ENCODE measurements at places on chromosomes 1 and 21.

DNA sequence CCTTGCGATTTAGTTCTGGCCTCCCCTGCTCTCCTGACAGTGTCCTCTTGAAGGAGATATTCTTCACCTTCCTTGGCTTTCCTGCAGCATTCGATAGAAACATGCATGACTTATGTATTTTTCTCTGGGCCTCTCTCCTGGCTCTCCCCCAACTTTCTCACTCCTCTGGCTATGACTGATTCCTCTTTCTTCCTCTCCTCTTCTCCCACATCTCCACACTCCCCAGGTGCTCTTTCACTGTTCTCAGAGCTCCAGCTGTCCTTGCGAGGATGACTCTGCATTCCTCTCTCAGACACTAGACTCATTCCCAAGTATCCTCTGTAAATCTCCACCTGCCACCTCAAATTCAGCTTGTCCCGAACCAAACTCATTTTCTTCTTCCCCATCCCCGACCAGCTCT lies 18.0 kb downstream of the LRRC42 start:
- no peak for DNase-seq

GRCh38 chr1:6285336-6285735 lies 24.4 kb upstream of the GPR153 start:
- no peak for DNase-seq

GRCh38 chr1:211935448-211935970 lies 99.8 kb downstream of the INTS7 start:
- no peak for DNase-seq

- DNase-seq = no peak
Measured at GRCh38 chr1:81894867-81895266, 94.1 kb downstream of the ADGRL2 start.

DNA sequence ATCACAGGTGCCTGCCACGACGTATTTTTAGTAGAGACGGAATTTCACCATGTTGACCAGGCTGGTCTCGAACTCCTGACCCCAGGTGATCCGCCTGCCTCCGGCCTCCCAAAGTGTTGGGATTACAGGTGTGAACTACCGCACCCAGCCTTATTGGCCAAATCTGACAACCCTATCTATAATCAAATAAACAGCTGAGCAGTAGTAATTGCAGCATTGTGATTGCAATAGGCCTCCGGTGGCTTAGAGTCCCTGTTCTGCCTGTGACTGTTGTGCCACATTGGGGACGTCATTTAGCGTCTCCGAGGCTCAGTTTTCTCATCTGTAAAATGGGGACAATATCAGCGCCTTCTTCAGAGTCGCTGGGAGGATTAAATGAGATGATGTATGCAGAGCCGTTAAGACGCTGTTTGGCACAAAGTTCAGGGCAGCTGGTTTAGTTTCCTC lies 569 bp upstream of the CAPN2 start:
- no peak for DNase-seq

- DNase-seq = no peak
Measured at GRCh38 chr1:103170609-103171008, 62.3 kb upstream of the COL11A1 start.

DNA sequence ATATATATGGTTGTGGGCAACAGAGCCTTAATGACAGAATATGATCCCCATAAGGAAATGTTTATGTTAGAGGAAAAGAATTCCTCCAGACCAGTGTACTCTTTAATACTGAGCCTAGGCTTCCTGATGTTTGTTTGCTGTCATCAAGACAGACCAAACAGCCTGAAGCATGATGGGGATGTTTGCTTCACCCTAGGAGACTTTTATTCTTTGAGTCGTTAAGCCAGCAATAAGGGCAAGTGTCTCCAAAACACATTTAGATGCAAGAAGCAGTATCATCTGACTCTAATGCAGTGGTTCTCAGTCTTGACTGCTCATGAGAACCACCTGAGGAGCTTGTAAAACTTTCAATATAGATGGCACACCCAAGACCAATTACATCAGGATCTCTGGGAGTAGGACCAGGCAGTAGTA lies 33.1 kb downstream of the UBE2U start:
- no peak for DNase-seq

DNA sequence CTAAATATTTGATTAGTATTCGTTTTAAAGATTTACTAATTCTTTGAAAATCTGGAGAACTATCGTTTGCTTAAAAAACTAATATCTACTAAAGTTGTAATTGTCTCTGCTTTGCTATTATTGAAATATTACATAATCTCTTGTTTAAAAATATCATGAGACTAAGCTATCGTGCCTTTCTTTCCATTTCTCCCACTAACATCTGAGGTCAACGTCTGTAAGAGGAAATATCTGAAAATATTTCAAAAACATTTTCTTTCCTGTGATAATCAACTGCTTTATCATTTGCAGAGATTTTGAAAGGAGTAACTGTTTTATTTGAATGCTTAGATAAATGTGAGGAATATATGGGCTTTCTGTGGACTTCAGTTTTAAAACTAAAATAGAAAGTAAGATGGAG lies 694.1 kb downstream of the USP25 start:
- no peak for DNase-seq

GRCh38 chr1:164452549-164452948 lies 106.4 kb upstream of the PBX1 start:
- no peak for DNase-seq

GRCh38 chr1:226882631-226883409 lies 12.4 kb downstream of the PSEN2 start:
- DNase-seq = no peak

- DNase-seq = no peak
Measured at GRCh38 chr1:243680860-243681259, 169.2 kb downstream of the AKT3 start.

GRCh38 chr1:29283804-29284195 lies 47.5 kb downstream of the PTPRU start:
- no peak for DNase-seq

DNA sequence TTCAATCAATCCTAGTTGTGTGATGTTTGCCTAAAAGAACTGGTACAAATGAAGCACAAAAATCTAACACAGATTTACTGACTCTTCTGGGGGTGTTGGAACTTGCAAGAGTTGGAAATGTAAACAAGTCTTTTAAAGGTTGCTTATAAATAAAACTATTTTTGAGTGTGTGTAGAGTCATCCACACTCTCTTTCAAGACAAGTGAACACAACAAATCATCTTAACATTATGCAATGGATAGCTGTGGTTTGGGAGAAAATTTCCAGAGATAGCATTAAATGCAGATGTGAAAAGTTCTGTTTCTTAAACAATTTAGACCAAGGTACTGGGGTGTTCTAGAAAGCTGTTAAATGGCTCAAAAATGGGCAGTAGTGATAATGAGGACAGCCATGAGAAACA lies 28.7 kb downstream of the C1orf87 start:
- no peak for DNase-seq

- DNase-seq = no peak
Measured at GRCh38 chr1:109309347-109309746, 2.5 kb upstream of the MYBPHL start.

DNA sequence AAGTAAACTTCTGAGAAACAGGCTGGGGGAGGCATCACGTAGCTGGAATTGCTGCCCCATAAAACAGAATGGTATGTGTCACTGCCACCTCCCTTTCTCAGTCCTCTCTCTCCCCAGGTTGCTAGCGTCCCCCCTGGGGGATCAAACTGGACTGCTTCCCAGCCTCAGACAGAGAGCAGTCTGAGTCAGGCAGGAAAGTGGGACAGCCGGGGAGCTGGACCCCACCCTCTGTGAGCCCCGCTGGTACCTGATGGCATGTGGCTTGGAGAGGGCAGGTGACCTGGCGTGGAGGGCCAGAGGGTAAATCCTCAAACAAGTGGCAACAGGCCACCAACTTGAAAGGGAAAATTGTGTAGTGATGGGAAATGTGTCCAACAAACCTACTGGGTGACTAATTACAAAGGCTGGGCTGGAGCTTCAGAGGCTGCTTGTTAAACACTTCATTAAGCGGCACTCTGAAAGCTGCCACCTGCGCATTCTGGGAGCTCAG lies 1.0 kb upstream of the SFN start:
- DNase-seq = no peak

- no peak for DNase-seq
Measured at GRCh38 chr1:86396498-86396890, 371 bp upstream of the ODF2L start.

DNA sequence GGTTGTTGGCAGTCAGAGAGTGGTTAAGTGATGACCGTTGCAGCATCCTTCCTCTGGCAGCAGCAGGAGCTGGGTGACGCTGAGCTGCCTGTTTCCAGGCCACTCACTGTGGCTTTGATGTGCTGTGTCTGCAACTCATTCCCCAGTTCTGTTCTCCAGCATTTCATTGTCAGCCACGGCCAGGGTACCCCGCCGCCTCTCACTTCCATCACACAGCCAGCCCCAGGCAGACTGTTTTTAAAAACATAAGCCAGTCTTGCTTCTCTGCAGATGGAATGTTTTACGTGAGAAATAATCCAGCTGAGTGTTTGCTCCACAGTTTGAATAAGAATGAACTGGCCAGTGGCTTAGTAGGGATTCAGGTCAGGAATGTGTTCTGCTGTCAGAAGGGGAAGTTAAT lies 21.5 kb upstream of the ST6GALNAC3 start:
- no peak for DNase-seq

- DNase-seq = no peak
Measured at GRCh38 chr1:153553830-153554541, 4.9 kb upstream of the S100A3 start.

GRCh38 chr1:14648896-14649855 lies 50.7 kb downstream of the KAZN start:
- DNase-seq = no peak

DNA sequence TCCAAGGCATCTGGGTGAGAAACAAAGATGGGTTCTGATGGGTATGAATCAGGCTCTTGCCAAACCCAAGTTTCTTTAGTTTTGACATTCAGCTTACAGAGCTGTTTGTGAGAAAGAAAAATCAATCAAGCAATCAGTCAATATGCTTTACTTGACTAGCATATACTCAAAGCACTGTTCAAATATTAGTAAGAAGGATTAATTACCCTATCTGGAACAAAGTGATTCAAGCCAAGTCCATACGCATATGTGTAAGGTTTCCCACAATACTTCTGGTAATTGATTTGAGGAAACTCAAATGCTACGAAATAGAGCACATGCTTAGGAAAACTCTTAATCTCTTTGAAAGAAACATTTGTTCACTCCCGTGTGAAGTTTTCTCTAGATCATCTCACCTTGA lies 18.7 kb downstream of the RPE65 start:
- no peak for DNase-seq

- DNase-seq = no peak
Measured at GRCh38 chr1:202547215-202547614, 163.0 kb downstream of the SYT2 start.

- DNase-seq = no peak
Measured at GRCh38 chr1:87169263-87169910, 159.3 kb upstream of the LMO4 start.

DNA sequence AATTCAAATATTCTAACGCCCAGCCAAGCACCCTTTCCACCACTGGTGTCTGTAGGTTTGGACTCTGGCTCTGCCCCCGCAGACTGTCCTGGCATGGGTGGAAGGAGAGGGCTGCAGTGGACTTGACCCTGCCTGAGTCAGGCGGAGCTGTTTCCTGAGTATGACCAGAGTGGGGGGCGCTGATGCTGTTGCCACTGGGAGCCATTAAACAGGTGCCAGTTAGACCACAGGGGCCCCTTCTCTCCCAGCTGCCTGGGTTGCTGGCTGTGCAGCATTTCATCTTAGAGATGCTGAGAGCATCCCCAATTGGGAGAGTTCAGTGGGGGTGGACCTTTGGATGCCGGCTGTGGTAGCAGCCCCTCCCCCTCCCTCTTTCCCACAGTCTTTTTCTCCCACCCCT lies 539.5 kb downstream of the MATN1 start:
- DNase-seq = no peak

DNA sequence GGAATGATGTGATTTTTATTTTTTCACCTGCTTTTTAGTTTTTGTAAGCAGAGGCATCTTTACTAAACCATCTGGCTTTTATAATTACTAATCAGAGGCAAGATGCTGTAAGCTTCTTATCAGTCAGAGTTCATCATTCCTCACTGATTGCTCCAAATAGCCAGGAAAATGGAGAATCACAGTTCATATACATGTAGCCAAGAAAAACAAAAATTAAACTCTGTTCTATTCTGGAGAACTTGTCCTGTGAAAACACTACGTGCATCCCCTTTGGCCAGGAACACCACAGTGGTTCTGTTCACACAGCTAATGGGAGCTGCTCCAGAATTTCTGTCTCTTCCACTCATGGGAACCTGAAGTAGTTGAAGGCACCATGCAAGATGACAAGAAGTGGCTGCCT lies 725.5 kb upstream of the CHRM3 start:
- DNase-seq = no peak

DNA sequence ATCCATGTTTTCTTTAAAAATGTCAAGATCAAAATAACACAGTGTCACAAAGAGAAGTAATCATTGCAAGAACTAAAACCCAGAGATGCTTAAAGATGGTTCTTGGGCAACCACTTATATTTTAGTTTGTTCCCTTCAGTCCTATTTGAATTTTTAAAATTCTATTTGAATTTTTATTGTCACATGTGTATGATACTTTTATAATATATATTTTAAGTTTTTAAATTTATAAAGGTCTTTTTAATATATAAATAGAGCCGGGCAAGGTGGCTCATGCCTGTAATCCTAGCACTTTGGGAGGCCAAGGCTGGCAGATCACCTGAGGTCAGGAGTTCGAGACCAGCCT lies 22.3 kb upstream of the DISC1 start:
- DNase-seq = no peak

DNA sequence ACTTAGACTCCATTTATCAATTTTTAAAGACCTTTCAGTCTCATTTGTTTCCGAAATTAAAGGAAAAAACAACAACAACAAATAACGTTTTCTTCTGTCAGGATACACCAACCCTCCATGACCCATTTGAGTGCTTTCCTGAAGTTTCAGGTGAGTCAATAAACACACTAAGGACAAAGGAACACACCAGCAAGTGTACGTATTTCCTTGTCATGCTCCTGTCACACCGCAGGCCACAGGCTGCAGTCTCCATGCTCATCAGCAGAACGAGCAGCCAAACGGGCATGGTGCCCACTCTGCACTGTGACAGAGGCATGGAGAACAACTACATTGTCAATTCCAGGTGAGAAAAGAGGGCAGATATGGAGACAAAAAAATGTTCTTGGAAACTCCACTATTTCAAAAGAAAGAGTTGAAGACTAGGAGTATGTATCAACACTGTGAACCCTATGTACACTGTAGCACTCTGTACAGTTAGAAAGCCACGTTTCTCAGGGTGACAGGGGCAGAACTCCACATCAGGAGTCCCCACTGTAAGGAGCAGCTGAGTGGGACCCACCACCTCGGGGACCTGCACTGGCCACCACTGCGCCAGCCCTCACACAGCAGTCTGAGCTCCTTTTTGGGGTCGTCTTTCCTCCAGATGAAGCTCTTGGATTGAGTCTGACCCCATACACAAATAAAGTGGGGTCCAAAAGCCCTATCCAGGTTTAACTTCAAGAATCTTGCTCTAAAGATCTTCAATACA lies 2.6 kb downstream of the PTTG1IP start:
- no peak for DNase-seq

DNA sequence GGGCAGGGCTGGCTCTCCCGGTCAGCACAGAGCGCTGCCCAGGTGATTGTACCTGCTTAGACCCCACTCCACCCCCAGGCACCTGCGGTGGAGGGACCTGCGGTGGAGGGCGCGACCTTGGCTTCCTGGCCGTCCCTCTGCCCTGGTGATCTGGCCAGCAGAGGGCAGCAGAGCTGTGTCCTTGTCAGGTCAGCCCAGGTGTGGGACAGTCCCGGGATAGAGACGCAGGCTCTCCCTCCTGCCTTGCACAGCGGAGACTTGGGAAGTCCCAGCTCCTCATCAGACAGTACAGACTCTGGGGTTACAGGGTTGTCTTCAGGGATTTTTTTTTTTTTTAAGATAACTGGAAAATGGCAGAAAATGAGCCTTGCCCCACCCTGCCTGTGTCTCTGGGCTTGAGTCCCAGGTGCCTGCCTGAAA lies 10.0 kb downstream of the SLX9 start:
- DNase-seq = no peak

Measured in esophagus squamous epithelium (tissue), 5 donors.